CD4-positive, alpha-beta T cell treated with Interleukin-21 for 1 hour (primary cell): ENCODE measurements at places on chromosomes 2 and 18.

DNA sequence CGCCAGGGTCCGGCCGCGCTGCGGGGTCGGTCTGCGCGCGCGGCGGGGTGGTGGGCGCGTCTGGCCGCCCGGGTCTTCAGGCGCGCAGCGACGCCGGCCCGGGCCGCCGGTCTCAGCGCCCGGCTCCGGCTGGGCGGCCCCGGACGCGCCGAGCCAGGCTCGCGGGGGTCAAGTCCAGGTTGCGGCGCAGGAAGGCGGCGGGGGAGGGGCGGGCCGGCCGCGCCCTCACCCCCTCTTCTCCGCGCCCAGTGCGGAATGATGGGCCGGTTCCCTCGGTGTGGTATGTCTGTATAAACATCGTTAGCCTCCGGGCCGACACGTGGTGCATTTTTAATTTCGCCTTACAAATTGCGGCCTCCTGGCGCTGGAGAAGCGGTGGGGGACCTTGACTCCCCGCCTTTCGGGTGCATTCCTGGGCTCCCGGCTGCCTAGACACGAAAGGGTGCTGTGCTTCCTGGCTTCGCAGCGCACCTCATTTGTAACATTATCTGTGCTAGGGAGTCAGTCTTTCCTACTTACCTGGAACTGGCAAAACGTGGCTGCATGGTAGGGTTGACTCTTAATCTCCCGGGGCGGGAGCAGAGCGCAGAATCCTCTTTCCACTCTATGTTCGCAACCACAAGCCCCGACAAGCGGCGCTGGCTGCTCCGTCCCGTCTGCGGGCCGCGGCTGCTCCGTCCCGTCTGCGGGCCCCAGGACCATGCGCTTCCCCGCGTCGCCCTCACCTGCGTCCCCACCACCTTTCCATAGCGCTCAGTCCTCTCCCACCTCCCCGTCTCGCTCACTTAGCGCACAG is 69.0 kb downstream of the CTAGE1 start:
- DNase-seq = peak; percentile 11

DNA sequence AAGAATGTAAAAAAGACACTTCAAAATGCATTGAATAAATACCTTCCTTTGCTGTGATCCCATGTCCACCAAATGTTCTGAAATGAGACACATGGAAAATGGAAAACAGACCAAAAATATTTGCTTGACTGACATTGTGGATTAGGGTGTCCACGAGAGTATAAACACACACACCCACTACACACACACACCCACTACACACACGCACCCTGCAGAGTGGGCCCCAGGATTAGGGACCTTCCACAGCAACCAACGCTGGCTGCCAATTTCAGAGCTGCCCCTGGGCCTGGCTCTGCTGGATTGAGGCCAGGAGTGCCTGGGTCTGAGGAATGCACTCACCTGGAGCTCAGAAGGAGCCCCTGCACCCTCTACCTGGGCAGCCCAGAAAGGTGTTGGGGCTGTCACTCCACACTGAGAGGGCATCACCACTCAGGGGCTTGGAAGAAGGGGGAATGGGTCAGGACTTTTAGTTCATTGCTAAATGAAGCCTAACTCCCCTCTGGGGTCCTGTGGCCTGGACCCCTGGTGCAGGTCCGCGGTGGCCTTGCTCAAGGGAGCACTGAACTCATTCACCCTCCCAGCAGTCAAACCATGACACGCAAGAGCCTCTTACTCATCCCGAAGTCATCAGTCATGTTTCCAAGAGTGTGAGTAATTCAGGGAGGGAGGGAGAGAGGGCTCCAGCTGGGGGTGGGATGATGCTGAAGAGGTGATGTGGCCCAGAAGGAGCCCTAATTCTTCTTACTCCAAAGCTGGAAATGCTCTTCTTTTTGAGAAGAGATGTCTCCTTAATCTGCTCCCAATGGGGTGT is 50.2 kb upstream of the PLB1 start:
- no peak for DNase-seq

DNA sequence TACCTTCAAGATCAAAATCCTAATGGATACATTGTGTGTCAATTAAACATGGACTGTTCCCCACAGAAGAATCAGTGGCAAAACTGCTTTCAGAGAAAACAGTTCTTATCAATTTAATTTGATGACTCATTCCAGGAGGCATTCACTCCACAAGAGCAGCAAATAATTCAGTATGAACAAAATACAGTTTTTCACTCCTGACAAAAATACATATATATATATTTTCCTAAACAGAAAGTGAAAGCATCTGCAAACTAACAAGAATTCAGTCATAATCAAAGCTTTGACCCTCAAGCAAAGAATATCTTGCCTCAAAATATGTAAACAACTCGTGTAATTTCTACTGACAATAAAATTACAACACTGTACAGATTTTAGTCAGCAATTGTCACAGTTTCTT is 685.1 kb upstream of the SLC8A1 start:
- no peak for DNase-seq

DNA sequence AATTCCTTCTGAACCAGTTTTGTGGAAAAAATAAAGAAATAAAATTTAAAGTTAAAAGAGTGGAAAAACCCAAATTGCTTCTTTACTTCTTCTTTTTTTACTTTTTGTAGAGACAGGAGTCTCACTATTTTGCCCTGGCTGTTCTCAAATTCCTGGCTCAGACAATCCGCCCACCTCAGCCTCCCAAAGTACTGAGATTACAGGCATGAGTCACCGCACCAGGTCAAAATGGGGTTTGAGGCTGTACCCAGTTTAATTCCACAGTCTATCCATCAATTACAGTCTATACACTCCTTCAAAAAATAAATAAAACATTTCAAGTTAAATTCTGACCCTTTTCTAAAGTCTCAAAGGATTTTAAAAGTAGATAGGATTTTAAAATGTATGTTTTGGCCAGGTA is 120.3 kb downstream of the FAM161A start:
- DNase-seq = no peak

- no peak for DNase-seq
Measured at GRCh38 chr2:82344670-82345069, 2040.1 kb upstream of the LRRTM1 start.

GRCh38 chr2:3423492-3424170 is 44.1 kb downstream of the TRAPPC12 start:
- DNase-seq = peak; percentile 73

GRCh38 chr2:161379740-161380139 is 36.4 kb upstream of the TBR1 start:
- no peak for DNase-seq

DNA sequence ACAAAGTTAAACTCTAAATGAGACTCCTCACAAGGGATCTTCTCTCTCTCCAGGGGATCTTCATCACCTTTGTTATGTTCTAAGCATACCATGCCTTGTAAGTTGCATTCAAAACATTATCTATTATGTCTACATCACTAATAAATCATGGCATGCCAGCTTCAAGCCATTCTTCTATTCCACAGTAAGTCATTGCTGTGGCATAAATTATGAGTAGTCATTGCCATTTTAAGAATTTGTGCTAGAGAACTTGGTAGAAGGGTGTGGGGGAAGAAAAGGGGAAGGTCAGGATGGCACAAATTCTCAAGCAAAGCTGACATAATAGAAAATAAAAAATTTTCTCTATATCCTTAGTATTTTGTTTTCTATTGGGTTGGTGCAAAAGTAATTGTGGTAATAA is 33.5 kb downstream of the BARD1 start:
- DNase-seq = no peak

DNA sequence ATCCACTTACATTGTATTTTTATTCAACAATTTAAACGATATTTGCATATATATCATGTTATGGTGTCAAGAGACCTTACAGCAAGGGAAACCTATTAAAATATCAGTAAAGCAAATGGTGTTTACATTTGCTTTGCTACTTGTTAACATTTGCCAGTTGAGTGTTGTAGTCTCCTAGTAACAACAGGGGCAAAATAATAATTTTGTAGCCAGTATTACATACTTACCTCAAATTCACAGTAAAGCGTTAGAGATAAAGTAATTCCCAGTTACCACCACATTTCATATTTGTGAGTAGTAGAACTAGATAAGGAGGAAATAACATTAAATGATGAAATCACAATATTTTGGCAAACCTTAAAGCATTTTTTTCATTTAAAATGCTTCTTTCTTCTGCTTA is 71.3 kb downstream of the FASTKD2 start:
- no peak for DNase-seq

- no peak for DNase-seq
Measured at GRCh38 chr18:49846361-49846662, 33.0 kb upstream of the ACAA2 start.

- no peak for DNase-seq
Measured at GRCh38 chr2:213991453-213992108, 419.3 kb upstream of the VWC2L start.

- DNase-seq = no peak
Measured at GRCh38 chr2:22901471-22902179, 483.4 kb upstream of the KLHL29 start.

GRCh38 chr2:233714121-233714520 is 1.4 kb downstream of the UGT1A5 start:
- DNase-seq = no peak

GRCh38 chr2:221245772-221246171 is 326.3 kb downstream of the EPHA4 start:
- DNase-seq = no peak

DNA sequence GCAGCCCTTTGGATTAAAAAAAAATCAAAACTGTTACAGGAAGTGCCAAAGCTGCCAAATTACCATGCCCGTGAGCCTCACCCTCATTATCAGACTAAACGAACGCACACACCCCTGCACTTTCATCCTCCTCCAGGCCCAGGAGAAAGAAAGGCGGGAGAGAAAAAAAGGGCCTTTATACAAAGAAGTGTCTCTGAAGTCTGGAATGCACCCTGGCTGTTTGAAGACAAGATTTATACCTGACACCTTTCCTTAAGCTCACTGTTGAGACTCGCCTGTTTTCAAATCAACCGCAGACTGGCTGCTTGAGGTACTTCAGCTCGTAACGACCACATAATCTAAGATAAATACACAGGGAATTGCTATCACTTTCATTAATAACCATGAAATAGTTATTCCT is 31.0 kb downstream of the EDAR start:
- no peak for DNase-seq

DNA sequence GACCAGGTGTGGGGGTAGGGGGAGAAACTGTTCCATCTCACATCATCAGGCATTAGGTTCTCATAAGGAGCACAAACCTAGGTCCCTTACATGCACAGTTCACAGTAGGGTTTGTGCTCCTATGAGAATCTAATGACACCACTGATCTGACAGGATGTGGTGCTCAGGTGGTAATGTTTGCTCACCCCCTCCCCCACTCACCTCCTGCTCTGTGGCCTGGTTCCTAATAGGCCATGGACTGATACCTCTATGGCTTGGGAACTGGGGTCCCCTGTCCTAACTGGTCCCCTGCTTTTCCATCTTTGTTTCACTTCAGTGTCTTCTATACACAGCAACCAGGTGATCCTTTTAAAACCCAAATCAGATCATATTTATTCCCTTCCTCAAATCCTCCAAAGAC is 267.8 kb downstream of the TNS1 start:
- DNase-seq = no peak

- no peak for DNase-seq
Measured at GRCh38 chr2:61016392-61017002, 1.0 kb upstream of the PEX13 start.

GRCh38 chr2:174840436-174840835 is 76.2 kb upstream of the CHRNA1 start:
- DNase-seq = no peak

GRCh38 chr18:39602131-39602530 is 2036.5 kb upstream of the CELF4 start:
- no peak for DNase-seq

DNA sequence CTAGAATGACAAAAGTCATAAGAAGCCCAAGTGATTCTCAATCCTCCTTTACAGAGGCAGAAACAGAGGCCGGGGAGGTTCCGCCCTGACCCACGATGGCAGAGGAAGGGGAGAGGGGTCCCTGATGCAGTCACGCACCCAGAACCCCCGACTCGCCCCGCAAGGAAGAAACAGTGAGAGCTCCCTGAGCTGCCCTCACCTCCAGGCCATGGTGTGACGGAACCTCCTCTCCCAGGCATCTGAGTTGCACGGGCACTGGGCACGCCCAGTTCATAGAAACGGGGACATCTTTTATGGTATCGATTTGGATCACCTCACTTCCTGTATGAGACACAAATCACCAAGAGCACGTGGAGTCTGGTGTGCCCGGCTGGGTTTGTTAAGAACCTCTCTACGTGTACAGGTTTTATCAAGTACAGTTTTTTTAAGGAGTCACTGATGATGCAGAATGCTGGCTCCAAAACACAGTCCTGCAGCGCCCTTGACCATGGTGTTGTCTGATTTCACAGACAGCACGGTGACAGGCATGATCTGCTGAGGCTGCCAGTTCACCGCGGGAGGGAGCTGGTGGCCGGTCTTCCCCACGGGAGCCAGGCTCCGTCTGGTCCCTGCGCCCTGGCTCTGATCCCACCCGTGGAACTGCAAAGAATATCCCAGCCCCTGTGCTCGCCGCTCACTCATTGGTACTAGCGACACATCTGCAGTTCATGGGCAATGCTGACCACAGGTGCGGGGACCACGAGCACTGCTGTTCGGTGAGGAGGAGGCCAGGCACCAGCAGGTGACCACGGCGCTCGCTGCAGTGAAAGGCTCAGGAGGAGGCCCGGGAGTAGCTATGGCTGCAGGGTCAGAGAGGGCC is 35.6 kb downstream of the PXDN start:
- no peak for DNase-seq

DNA sequence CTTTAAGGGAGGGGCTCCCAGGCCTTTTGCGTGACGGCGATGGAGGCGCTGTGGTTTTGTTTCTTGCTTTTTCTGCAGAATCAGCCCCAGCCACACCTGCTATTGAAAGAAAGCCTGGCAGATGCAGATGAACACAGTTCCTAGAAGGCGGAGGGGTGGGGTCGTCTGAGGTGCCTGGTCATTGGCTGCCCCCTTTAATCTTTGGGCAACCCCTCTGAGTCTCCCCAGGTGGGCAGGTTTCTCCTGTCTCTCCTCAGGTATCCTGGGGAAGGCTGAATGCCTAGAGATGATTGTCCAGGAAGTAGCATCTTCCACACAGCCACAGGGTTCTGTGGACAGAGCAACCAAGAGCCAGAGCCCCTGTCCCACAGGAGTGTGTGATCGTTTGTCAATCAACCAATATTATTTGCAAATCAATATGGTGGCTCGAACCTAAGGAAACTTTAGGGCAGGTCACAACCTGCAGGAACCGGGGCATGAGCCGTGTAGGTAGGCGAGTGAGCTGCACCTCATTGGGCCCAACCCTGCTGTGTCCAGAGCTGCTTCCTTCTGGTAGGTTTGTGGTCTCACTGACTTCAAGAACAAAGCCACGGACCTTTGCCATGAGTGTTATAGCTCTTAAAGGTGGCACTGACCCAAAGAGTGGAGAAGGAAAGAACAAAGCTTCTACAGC is 104.3 kb downstream of the NDUFA10 start:
- no peak for DNase-seq

- DNase-seq = no peak
Measured at GRCh38 chr2:230008708-230009066, 60.0 kb downstream of the SLC16A14 start.
